Myocyte (in vitro differentiated cells): ENCODE measurements at places on chromosomes 12 and 14. TPM values are rescaled to one million over a fixed set of nuclear protein-coding genes. Genes with fewer than 3 reads are reported as not detected.
A peak's percentile ranks its signal among the peaks of the same experiment; 100 is the strongest.

DNA sequence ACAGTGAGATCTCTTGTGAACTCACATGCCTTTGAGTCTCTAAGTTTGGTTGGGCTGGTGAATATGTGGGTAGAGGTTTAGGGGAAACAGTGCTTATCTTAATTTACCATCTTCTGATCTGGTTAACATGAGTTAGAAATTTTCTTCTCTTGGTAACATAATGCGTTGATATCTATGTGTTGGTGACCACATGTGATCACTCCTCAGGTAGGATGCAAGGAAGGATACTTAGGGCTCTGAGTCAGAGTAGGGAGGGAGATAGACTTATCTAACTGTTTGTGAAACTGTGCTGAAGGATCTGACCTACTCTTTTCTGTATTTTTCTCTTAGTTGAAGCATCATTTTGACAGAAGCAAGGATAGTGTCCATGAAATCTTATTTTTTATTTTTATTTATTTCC, 23.1 kb downstream of the FAM234B start:
- DNase-seq = no peak

DNA sequence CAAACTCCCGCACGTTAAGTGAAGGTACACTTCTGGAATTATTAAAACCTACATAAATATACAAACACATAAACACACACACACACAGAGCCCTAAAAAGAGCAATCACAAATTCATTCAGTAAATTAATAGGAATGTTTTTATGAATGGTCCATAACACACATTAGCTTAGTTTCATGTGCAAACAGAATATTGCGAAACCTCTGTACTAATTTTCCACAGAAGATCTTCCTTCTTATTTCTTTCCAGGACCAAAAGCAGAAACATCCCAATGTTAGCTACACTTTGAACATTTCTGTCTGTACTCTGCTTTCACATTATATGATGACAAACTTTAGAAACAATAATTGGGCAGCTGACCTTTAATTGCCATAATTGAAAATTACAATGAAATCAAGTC, 101.6 kb downstream of the SOX5 start:
- no peak for DNase-seq

The CPNE6 gene
- not detected in 2 replicates for total RNA-seq

GRCh38 chr14:46769292-46769691, 117.7 kb upstream of the RPL10L start:
- DNase-seq = no peak

DNA sequence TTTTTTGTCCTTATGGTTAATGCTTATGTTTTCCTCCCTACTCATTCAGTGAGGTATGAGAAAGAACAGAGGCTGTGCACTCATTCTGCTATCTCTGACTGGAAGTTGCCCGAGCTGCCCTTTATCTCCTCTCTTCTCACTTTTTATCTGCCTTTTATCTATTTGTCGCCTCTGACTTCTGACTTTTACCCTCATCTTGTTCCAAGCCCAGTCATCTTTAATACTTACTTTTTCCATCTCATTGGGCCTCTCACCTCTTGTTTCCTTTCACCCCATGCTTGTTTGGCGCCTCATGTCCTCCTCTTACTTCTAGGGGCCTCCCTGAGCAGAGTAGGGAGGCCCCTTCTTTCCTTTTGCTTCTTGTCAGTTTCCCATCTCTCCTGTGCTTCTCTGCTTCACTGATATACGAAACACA, 50.7 kb downstream of the DIP2B start:
- DNase-seq = no peak

GRCh38 chr14:72883961-72884360, 9.9 kb downstream of the DPF3 start:
- DNase-seq = no peak

DNA sequence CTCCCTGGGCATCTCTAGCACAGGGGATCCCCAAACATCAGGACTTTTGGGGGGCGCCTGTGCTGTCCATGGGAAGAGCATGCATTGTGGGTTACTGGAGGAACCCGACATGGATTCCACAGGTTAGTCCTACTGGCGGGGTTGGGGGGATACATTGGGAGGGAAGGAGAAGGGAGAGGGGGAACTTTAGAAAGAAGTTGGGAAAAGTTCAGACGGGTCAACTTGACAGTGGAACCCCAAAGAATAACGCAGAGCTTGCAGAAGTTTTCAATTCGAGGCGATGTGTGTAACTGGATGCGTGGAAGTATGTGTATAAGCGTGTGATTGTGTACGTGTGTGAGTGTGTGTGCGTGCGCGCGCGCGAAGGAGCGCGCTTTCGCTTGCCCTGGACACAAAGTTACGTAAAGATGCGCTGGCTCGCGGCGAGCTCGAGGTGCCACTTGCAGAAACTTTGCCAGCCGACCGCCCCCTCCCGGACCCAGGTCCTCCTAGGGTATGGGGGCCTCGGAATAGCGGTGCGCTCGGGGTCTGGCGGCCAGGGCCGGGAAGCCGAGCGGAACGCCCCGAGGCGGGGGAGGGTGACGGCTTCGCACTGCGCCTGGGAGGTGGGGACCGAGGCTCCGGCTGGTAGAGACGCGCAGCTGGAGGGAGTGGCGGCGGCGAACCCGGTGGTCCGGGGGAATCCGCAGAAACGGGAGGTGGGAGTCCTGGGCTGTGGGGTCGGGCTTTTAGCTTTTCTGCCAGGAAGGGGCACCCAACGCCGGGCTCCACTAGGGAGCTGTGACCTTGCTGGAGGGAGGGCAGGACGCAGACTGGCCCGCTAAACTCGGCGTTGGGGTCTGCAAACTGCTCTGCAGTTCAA, 669 bp downstream of the RFX4 start:
- DNase-seq = no peak

- DNase-seq = no peak
Observed at GRCh38 chr12:110906985-110907384, 13.4 kb downstream of the MYL2 start.

The CCDC177 gene
- not detected in 2 replicates for total RNA-seq

The C12orf50 gene
- not detected in 2 replicates for total RNA-seq

The MYO1H gene
- not detected in 2 replicates for total RNA-seq

- DNase-seq = peak; percentile 94
Observed at GRCh38 chr14:23078692-23079116, 16.2 kb downstream of the ACIN1 start.

- no peak for DNase-seq
Observed at GRCh38 chr14:85254711-85255110, 275.2 kb upstream of the FLRT2 start.

GRCh38 chr12:48352157-48352760, 1.5 kb upstream of the ZNF641 start:
- no peak for DNase-seq

The RBP5 gene
- total RNA-seq = not detected in 2 replicates

The RAD51AP1 gene
- total RNA-seq = 2.2 and 3.4 TPM in 2 replicates

DNA sequence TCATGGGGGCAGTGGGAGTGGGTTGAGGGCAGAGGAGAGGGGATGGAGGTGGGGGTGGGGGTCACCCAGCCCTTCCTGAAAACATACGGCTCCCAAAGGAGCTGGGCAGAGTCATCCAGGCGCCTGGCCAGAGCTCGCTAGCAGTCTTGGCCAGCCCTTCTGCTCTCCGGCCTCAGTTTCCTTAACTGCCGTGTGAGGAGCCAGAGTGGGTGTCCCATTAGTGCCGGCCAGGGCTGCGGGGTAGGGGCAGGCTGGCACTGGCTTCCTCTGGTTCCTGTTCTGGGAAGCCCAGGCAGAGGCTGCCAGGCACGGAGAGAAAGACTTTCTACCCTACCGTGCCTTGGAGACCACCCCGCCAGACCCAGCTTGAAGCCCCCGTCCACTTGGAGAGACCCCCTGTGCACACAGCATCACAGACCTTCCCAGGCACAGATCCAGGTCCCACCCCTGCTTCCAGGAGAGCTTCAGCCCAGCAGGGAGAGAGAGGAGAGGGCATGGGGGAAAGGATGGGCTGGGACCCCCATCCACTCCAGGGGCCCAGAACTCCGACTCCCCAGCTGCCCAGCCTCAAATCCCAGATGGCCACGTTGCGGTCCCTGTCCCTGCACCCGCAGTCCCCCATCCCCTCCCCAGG, 93.3 kb downstream of the RFLNA start:
- no peak for DNase-seq

DNA sequence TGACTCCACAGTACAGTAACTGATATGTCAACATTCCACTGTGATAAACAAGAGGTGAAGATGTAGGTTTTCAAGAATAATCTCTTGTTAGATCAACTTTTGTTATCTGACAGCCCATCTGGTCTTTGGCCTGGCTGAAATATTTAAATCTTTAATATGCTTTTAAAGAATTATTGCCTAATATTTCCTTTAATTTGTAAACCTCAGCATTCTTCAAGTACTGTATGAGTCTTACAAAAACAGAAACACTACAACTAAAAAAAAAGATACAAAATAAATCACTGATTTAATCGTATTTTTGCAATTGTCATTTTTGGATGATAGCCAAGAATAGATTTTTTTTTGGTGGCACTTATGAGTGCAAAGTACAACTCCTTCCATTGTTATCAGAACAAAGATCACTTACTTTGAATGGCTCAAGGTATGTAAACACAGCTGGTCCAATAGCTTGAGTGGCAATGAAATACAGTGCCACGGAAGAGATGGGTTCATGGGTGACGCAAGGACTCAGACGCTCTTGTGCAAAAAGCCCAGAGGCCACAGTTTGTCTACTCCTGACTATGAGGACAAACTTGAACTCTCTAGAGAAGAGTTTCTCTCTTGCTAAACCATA, 109.5 kb downstream of the PAX9 start:
- DNase-seq = no peak

GRCh38 chr14:90488256-90488655, 91.4 kb downstream of the CALM1 start:
- DNase-seq = no peak

The SSPN gene
- 79.5 and 120 TPM in 2 replicates for total RNA-seq

GRCh38 chr12:71584356-71584755, 79.3 kb downstream of the ZFC3H1 start:
- DNase-seq = no peak

DNA sequence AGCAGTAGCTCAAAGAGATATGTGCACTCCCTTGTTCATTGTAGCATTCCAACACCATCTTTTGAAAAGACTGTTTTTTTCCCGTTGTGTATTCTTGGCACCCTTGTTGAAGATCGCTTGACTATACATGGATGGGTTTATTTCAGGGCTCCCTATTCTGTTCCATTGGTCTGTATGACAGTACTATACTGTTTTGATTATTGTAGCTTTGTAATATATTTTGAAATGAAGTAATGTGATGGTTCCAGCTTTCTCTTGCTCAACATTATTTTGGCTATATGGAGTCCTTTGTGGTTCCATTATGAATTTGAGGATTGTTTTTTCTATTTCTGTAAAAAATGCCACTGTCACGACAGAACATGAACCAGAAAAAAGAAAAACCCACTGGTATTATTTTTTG, 25.7 kb downstream of the BRMS1L start:
- DNase-seq = no peak

DNA sequence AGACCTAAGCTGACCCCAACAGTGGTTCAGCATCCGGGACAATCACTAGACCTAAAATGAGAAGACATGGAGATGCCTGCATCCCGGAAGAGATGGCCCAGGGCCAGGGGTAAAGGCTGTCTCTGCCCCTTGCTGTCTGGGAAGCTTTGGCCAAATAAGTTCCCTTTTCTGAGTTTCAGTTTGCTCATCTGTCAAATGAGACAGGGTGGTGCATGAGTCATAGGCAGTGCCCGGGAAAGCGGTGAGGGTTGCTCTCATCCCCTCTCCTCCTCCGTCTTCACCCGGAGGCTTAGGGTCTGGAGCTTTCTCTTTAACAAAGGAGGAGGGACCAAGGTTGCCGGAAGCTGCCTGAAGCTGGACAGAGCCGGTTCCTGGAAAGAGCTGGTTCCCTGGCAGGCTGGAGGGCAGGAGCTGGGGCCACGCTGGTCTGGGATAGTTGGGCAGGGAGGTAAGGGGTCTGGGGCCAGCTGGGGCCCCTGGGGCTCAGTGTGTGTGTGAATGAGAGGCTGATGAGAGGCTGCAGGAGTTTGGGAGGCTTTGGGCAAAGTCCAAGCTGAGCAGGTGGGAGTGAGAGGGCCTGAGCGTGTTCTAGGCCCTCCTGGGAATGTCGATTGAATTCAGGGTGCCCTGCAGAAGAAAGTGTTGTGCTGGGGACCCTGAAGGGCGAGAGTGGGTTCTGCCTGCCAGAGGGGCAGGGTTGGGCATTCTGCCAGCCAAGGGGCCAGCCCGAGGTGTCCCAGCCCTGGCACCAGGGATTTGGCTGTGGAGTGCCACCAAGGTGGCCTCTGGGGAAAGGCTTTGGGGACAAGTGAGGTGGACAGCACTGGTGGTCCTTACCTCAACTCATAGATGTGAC, at the start of gene SDSL:
SDSL (plus strand) TSS at position 351 of the 856 bp plus-strand sequence. CDS start 5,603 bp downstream, outside the sequence.
- DNase-seq = peak; percentile 85

DNA sequence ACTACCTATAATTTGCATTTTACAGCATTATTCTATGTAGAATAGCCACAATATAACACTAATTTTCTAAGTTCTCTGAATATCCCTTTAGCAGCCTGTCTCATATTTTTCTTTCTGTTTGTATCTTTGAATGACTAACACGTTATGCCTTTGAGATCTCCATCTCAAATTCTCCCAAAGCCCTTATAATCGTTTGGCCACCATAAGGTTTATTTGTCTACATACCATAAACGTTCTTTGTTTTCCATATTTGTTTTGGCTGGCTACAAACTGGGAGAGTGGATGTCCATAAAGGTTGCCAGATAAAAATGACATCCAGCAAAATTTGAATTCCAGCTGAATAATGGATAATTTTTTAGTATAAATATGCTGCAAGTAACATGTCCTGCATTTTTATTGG, 203.7 kb downstream of the STXBP6 start:
- DNase-seq = no peak

DNA sequence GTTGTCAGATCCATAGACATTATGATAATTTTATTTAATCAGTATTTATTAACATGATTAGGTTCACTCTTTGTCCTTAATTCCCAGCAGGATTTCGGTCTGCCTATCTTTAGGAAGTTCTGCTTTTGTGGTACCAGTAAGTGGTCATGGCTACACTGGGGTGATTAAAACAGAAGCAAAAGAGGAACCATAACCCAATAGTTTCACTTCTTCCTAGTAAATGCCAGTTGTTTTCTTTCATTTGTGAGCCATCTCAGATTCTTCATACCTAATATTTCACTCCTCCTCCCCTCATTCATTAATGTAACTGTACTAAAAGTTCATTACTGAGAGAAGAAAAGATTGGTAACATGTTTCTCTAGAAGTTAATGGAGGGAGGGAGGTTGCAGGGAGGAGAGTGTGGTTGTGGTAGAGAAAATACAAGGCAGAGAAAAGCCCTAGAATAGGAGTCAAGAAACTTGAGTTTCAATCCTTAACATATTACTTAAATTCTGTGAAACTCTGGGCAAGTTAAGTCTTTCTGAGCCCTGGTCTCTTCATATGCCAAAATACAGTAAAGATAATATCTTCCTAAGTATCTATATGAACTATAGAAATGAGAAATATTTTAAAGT, 101.2 kb downstream of the PEBP1 start:
- no peak for DNase-seq

The SLC35F4 gene
- total RNA-seq = not detected in 2 replicates
